ENCODE measurements at places on chromosomes 2 and 18.

- no peak for DNase-seq
These were observed 62.8 kb downstream of the DTNA start for GRCh38 chr18:34772887-34773286.

GRCh38 chr18:55627007-55627406 is 39.0 kb upstream of the TCF4 start:
- no peak for DNase-seq

- DNase-seq: no peak
These were observed 98.2 kb upstream of the NPAS2 start for GRCh38 chr2:100721693-100722092.

DNA sequence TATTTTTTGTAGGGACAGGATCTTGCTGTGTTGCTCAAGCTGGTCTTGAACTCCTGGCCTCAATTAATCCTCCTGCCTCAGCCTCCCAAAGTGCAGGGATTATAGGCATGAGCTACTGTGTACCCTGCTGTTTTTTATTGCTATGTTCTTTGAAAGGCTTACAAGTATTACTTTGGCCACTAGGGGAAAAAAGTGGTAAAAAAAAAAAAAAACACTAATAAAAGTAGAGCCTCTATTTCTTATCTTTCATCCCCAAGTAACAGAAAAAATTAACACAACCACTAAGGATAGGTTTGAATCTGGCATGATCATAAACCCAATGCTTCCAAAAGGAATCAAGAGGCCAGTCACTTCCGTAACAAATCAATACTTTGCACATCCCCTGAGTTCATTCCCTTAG is 11.6 kb downstream of the NOL10 start:
- DNase-seq: no peak

DNA sequence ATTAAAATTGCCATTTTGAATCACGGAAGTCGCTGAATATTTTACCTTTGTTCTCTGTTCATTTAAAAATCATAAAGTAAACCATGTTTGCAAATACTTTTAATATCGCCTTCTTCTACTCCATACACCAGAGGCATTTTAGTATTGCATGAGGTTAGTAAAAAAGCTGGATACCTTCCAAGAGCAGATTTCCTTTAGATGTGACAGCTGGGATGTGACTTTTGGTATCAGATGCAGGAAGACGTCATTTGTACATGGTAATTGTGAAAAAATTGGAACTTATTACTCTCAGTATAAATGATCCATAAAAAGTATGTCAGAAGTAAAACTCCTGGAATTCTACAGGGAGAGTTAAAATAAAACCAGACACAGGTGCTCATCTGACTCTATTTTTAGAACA is 89.5 kb downstream of the SLC4A10 start:
- DNase-seq: no peak

DNA sequence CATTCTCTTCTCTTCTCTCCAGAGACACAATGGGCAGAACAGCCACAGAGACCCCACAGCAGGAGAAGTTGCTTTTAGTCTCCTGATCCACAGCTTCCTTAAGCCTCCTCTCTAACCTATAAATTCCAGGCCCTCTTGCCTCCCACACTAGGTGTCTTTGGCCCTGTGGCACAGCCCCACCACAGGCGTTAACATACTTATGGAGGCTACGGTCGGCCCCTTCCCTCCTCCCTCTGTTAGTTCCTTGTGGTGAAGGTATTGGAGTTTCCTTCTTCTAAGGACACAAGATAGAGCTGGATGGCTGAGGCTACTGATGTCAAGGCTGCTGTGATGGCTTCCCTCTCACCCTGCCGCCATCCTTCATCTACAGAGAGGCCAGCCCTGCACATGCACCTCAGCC is 123.5 kb upstream of the ACAA2 start:
- no peak for DNase-seq

GRCh38 chr2:238636269-238637073 is 209.7 kb downstream of the ASB1 start:
- DNase-seq: peak; percentile 43

GRCh38 chr2:33142810-33143209 is 196.1 kb downstream of the LTBP1 start:
- DNase-seq: no peak

- DNase-seq: no peak
These were observed 89.2 kb downstream of the ZNF516 start for GRCh38 chr18:76405681-76406356.

DNA sequence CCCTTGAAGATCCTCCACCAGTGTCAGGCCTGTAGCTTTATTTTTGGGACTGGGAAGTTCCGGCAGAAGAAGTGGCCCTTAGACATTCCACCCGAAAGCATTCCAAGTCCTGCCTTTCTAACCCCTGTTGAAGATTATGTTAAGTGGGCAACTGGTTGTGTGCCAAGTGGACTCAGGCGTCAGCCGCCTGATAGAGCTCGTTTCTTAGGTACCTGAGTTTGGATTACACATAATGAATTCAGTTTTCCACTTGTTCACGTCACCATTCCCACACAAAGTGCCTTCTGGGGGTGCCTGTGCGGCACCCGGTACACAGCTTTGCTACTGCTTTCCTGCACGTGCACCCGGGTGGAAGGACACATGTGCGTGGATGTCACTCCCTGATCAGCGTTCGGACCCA is 156.5 kb downstream of the PTGR3 start:
- no peak for DNase-seq

GRCh38 chr2:70516596-70516995 is 37.0 kb downstream of the TGFA start:
- no peak for DNase-seq

GRCh38 chr2:29530281-29530680 is 391.1 kb downstream of the ALK start:
- DNase-seq: no peak

DNA sequence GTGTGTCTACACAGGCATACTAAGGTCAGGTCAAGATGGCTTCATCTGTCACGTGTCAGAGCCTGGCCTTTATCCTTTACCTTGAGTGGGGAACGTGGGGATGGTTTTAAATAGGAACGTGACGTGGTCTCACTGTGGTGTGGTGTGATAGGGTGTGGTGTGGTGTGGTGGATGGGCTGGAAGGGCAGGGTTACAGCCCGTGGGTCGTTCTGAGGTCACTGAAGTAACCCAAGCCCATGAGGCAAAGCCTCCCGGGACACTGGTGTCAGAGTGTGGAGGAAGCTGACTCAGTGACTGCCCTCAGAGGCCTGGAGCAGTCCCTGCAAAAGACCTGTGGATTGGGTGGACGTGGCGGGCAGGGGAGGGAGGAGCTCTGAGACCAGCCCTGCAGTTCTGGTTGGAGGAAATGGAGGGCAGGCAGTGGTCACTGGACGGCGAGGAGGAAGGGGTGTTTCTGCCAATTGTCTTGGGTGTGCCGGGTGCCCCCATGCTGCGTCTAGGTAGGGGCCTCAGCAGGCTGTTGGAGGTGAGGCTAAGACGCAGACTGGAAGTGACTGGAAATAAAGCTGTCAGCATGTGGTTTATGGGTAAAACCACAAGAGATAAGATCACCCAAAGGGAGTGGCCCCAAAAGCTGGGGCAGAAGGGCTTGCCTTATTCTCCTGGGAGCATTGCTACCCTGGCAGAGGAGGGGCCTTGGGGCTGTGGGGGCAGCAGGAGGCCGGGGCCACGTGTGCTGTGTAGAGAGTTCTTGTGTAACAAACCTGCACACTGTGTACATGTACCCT is 84.8 kb downstream of the SH3RF3 start:
- peak; percentile 44 for DNase-seq

- no peak for DNase-seq
These were observed 28.1 kb downstream of the MAP4K4 start for GRCh38 chr2:101725515-101726192.

GRCh38 chr18:67518566-67518965 is 2.0 kb upstream of the DSEL start:
- no peak for DNase-seq

DNA sequence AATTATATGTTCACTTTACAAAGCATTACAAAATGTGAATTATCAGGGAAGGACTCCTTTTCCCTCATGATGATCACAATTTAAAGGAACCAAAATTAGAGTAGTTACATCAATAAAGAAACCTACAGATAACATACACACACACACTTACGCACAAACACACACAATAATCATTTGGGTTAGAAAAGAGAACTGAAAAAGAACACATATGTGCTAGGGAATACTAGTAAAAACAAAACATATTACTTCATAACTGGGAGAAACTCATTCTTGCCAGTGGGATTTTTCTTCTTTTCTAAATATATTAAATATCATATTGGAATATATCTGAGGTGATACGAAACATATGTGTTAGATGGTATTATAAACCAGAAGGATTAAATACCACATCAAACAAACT is 42.3 kb downstream of the FIGN start:
- no peak for DNase-seq

GRCh38 chr18:59742325-59743111 is 45.3 kb upstream of the CCBE1 start:
- no peak for DNase-seq

DNA sequence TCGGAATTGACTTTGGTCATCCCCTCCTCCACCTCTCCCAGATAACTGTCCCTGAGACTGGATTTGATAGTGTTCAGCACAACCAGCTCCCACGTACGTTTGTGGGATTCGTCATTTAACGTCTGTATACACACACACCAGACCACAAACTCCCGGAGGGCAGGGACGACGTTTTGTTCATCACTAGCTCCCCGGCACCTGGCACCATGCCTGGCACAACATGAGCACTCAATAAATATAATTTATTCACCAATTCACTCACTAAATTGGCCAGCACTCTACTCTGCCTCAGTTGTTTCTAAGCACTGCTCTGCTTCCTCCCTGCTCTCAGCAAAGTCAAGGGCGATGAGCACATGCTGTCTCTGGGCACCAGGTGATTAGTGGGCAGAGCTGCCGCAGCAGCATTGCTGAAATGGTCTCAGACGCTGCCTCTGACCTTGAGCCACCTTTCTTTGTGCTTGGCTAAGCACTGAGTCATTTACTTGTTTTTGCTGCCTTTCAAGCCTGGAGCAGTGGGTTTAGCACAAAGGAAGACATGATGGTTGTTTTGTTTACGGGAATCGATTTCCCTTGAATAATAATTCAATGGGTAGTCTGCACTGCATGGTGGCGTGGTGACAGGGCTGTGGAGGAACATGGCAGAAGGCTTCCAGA is 19.3 kb upstream of the LOXHD1 start:
- peak; percentile 10 for DNase-seq

GRCh38 chr2:70214365-70214764 is 23.5 kb upstream of the C2orf42 start:
- no peak for DNase-seq

DNA sequence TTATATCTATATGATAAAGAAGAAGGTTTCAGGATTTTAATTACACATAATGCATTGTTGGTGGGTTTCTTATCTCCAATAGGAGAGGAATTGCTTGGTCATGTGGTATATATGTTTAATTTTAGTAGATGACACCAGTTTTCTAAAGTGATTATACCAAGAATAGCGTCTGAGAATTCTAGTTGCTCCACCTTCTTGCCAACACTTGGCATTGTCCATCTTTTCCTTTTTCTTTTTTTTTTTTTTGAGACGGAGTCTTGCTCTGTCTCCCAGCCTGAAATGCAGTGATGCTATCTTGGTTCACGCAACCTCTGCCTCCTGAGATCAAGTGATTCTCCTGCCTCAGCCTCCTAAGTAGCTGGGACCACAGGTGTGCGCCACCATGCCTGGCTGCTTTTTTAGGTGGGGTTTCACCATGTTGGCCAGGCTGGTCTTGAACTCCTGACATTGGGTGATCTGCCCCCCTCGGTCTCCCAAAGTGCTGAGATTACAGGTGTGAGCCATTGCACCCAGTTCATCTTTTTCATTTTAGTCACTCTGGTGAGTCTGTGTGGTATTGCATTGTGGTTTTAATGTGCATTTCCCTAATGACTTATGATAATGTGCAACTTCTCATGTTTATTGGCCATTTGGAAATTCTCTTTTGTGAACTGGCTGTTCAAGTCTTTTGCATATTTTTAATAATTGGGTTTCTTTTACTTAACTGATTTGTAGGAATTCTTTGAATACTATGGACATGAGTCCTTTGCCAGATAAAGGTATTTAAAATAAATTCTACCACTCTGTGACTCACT is 37.3 kb upstream of the ZNF512 start:
- peak; percentile 28 for DNase-seq

- no peak for DNase-seq
These were observed 24.1 kb downstream of the CHST10 start for GRCh38 chr2:100393362-100393761.

DNA sequence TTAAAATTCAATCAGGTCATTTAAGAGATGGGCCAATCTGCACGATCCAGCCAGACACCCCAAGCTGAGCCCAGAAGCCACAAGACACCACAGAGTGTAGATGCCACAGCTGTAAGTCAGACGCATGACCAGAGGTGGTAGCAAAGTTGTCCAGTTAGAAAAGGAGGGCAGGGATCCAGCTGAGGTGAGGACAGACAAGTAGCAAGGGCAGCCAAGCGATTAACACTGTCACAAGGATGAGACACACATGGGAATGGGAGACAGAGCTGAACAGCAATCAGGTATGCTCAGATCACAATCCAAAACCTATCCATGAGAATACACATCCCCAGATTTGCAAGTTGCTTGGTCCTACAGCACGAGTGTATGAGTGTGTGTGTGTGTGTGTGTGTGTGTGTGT is 143.4 kb upstream of the STK17B start:
- no peak for DNase-seq

GRCh38 chr2:177673602-177674595 is 281.3 kb downstream of the AGPS start:
- DNase-seq: no peak

Data from non-pigmented ciliary epithelial cell (primary cell).